ENCODE measurements at places on chromosomes 6 and 20. TPM values are rescaled to one million over a fixed set of nuclear protein-coding genes. Genes with fewer than 3 reads are reported as not detected.

The FERMT1 gene
- total RNA-seq: 0.32 TPM

The RSPO3 gene
- 36.1 TPM for total RNA-seq

DNA sequence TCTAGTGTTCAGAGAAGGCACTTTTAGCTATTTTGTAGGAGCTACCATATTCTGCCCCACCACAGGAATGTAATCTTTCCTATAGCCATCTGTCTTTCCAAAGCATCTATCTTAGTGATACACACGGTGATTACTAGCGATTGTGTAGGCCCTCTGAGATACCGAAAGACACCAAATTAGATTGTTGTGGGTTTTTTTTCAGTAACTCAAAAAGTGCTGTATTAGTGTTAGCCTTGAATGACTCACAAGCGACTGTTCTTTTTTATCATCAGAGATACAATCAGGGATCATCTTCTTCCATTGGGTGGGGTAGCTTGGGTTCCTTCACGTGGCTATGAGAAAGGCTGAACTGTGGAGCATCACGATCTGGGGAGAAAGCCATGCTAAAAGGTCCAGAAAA, 160.2 kb downstream of the MTFR2 start:
- DNase-seq: no peak

The LCA5 gene
- total RNA-seq: 5.8 TPM

Measured in esophagus muscularis mucosa (tissue), 4 donors.